IPS DF 6.9 (cell line): ENCODE measurements at places on chromosomes 1 and 21.

- H3K4me3 ChIP-seq: no peak overlapping the region
- H3K4me1 ChIP-seq: no peaks in the 10 kb centered on the region
- no peaks in the 10 kb centered on the region for H3K36me3 ChIP-seq
- H3K27ac ChIP-seq: no peak overlapping the region
- DNase-seq: no peak
- H3K27me3 ChIP-seq: no peaks in the 10 kb centered on the region
Observed at GRCh38 chr1:23500466-23500865, 16.5 kb upstream of the ASAP3 start.

GRCh38 chr1:22281521-22282363, 138.8 kb upstream of the WNT4 start:
- no peaks in the 10 kb centered on the region for H3K4me1 ChIP-seq
- no peaks in the 10 kb centered on the region for H3K36me3 ChIP-seq
- H3K27ac ChIP-seq: no peak overlapping the region
- H3K27me3 ChIP-seq: no peaks in the 10 kb centered on the region
- DNase-seq: no peak

GRCh38 chr1:32813941-32814739, 3.0 kb downstream of the YARS1 start:
- no peak overlapping the region for H3K27ac ChIP-seq
- no peak for DNase-seq
- H3K4me1 ChIP-seq: 0 out of 2 replicates have a peak, but pooled peaks cover 3% of the 10 kb centered on the region

GRCh38 chr1:94095112-94095637, 25.8 kb downstream of the ABCA4 start:
- no peak overlapping the region for H3K4me3 ChIP-seq
- H3K27ac ChIP-seq: no peak overlapping the region
- DNase-seq: no peak
- H3K4me1 ChIP-seq: peaks cover 2% of the 10 kb centered on the region
- no peaks in the 10 kb centered on the region for H3K36me3 ChIP-seq

DNA sequence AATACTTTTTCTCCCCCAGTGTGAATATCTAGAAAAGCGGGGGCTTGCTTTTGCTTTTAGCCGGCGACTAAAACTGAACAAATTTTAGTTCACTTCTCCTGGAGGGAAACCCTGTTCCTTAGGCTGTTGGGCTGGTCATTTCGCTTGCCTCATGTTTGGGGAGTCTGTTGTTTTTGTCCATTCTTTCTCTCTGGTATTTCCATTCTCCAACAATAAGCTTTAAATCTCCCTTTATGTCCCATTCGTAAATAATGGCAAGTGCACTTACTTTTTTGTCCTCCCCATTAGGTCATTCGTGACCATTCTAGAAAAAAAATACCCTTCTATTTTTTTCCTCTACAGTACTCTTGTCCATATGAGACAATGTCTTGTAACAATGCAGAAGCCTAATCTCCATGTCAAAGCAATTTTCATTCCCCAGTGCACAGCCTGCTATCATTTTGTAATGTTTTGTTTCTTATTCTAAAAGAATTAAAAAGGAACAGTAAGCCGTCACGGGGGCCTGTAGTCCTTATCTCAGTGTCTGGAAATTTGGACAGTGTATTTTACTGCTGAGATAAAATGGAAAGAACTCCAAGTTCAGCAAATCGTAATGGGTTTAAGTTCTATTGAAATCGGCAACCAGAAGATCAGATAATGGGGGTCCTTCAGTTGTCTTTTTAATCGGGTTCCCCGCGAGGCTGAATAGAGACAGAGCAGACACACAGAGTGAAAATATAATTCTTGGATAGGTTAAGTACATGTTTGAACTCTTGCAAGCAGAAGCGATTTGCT, 21.8 kb downstream of the PROX1 start:
- H3K27me3 ChIP-seq: no peaks in the 10 kb centered on the region
- no peaks in the 10 kb centered on the region for H3K36me3 ChIP-seq
- DNase-seq: no peak
- no peak overlapping the region for H3K4me3 ChIP-seq

- DNase-seq: no peak
- H3K36me3 ChIP-seq: no peaks in the 10 kb centered on the region
- H3K4me1 ChIP-seq: no peaks in the 10 kb centered on the region
- H3K27ac ChIP-seq: no peak overlapping the region
Observed at GRCh38 chr1:246750752-246751151, 26.5 kb downstream of the SCCPDH start.

- H3K4me1 ChIP-seq: no peaks in the 10 kb centered on the region; the same call in 1 of the 2 replicates
- H3K27ac ChIP-seq: no peak overlapping the region
- H3K4me3 ChIP-seq: no peak overlapping the region
Observed at GRCh38 chr1:116182019-116182714, 71.0 kb downstream of the MAB21L3 start.

DNA sequence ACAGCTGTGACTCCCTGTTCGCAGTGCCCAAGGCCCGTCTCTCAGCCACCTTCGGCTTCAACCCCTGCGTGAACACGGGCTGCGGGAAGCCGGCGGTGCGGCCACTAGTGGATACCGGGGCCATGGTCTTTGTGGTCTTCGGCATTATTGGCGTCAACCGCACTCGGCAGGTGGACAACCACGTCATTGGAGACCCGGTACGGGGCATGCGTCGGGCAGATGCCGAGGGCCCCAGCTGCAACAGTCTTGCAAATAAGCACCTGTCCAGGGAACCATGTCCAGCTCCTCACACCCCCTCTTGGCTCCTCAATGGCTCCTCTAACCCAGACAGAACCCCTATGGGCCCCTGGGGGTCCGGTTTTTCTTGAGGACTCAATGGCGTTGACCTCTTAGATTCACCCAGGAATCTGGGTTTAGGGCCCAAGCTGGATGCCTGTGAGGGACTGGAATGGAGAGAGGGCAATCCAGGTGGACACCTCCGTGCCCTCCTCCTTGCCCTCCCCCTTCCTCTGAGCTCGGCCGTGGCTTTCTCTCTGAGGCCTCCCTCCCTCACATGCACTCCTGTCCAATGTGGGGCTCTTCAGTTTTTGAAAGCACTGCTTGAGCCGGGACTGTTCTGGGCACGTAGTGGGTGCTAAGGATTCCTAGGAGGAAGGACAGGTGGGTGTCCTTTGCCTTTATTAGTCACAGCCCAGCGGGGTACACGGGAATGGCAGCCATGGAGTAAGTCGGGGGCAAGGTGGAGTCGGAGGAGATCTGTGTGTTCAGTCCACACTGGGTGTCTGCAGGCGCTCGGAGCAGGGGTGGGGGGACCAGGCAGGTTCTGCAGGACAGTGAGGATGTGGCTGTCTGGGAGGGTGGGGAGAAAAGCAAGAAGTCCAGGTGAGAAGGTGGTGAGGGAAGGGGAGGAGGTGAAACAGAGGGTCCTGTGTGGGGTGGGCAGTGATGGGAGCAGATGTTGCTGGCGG, 51.1 kb downstream of the DISP3 start:
- no peak overlapping the region for H3K4me3 ChIP-seq
- no peak overlapping the region for H3K27ac ChIP-seq
- DNase-seq: no peak
- no peaks in the 10 kb centered on the region for H3K27me3 ChIP-seq
- H3K4me1 ChIP-seq: no peaks in the 10 kb centered on the region

GRCh38 chr21:39737376-39738000, 7.5 kb upstream of the IGSF5 start:
- no peaks in the 10 kb centered on the region for H3K27me3 ChIP-seq
- no peak for DNase-seq

GRCh38 chr1:62230718-62231117, 36.1 kb downstream of the L1TD1 start:
- no peak overlapping the region for H3K27ac ChIP-seq
- H3K4me1 ChIP-seq: no peaks in the 10 kb centered on the region; the same call in 1 of the 2 replicates
- no peaks in the 10 kb centered on the region for H3K27me3 ChIP-seq
- no peak overlapping the region for H3K4me3 ChIP-seq

DNA sequence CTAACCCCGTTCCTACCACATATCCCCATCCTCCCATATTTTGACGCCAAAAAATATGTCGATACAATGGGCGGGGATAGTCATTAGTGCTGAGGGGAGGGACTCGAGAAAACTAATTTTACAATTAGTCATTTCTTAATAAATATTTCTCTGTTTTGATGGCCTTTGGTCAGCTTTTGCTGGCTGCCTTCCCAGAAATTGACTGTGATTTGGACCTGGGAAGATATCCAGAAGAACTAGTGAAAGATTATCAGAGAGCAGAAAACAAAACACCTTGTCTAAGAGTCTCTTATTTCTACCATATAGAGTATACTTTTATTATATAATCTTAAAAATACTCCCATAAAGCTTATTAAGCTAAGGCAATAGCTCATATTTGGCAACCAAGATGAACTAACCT, 247.6 kb downstream of the MRPL39 start:
- no peaks in the 10 kb centered on the region for H3K27me3 ChIP-seq
- DNase-seq: no peak
- no peaks in the 10 kb centered on the region for H3K36me3 ChIP-seq
- no peaks in the 10 kb centered on the region for H3K4me1 ChIP-seq
- no peak overlapping the region for H3K27ac ChIP-seq
- H3K4me3 ChIP-seq: no peak overlapping the region

GRCh38 chr21:36180963-36181362, 24.3 kb downstream of the DOP1B start:
- H3K27me3 ChIP-seq: no peaks in the 10 kb centered on the region
- H3K27ac ChIP-seq: no peak overlapping the region
- no peaks in the 10 kb centered on the region for H3K36me3 ChIP-seq
- DNase-seq: no peak
- no peaks in the 10 kb centered on the region for H3K4me1 ChIP-seq

- H3K4me3 ChIP-seq: no peak overlapping the region
- DNase-seq: no peak
- H3K4me1 ChIP-seq: peaks cover under 1% of the 10 kb centered on the region; the same call in 1 of the 2 replicates
- H3K36me3 ChIP-seq: no peaks in the 10 kb centered on the region
- H3K27ac ChIP-seq: no peak overlapping the region
Observed at GRCh38 chr1:224698015-224698451, 81.9 kb downstream of the CNIH3 start.

GRCh38 chr1:43042773-43043457, 84.2 kb upstream of the SLC2A1 start:
- H3K4me1 ChIP-seq: 0 out of 2 replicates have a peak, but pooled peaks cover 1% of the 10 kb centered on the region
- H3K27ac ChIP-seq: no peak overlapping the region
- H3K27me3 ChIP-seq: no peaks in the 10 kb centered on the region
- no peak overlapping the region for H3K4me3 ChIP-seq

- DNase-seq: no peak
- H3K4me3 ChIP-seq: no peak overlapping the region
- H3K4me1 ChIP-seq: 0 out of 2 replicates have a peak, but pooled peaks cover 2% of the 10 kb centered on the region
- H3K27ac ChIP-seq: no peak overlapping the region
- no peaks in the 10 kb centered on the region for H3K36me3 ChIP-seq
Observed at GRCh38 chr1:179785031-179785431, 41.9 kb downstream of the FAM163A start.

DNA sequence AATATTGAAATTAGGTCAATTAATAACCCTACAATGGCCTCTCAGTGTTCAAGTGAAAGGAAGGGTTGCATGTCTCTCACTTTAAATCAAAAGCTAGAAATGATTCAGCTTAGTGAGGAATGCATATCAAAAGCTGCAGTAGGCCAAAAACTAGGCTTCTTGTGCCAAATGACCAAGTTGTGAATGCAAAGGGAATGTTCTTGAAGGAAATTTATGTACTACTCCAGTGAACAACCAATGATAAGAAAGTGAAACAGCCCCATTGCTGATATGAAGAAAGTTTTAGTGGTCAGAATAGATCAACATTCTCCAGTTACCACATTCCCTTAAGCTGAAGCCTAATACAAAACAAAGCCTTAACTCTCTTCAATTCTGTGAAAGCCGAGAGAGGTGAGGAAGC, 10.0 kb downstream of the MAEL start:
- no peak overlapping the region for H3K27ac ChIP-seq
- no peaks in the 10 kb centered on the region for H3K4me1 ChIP-seq
- H3K36me3 ChIP-seq: no peaks in the 10 kb centered on the region

- no peak for DNase-seq
- no peaks in the 10 kb centered on the region for H3K27me3 ChIP-seq
- no peak overlapping the region for H3K4me3 ChIP-seq
- H3K36me3 ChIP-seq: no peaks in the 10 kb centered on the region
Observed at GRCh38 chr1:109530457-109531087, 9.1 kb upstream of the GPR61 start.

DNA sequence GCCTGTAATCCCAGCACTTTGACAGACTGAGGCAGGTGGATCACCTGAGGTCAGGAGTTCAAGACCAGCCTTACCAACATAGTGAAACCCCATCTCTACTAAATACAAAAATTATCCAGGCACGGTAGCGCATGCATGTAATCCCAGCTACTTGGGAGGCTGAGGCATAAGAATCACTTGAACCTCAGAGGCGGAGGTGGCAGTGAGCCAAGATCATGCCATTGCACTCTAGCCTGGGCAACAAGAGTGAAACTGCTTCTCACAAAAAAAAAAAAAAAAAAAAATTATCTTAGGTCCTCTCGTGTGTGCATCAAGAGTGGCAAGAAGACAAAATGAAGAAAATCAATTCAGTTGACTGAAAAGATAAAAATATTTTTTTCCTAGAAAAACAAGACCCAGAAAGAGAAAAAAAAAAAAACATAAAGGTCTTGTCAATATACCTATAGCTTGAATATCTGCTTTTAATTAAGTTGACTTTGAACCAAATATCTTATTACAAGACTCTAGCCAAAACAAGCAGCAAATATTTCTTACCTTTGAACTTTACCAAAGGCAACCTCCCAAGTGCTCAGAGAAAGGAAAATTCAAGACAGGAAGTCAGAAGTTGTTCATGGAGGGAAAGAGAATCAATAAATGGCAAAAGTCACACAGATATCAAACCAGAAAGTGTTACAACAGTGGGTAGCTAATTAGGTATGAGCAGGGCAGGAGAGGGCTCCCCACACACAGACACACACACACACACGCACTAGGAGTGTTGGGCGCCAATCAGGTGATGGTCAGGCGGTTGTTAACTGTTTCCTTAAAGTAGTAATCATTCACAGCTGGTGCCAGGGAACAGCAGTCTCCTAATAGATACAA, 29.6 kb downstream of the ITLN2 start:
- no peak overlapping the region for H3K27ac ChIP-seq
- H3K4me3 ChIP-seq: no peak overlapping the region
- no peaks in the 10 kb centered on the region for H3K4me1 ChIP-seq
- no peaks in the 10 kb centered on the region for H3K36me3 ChIP-seq

DNA sequence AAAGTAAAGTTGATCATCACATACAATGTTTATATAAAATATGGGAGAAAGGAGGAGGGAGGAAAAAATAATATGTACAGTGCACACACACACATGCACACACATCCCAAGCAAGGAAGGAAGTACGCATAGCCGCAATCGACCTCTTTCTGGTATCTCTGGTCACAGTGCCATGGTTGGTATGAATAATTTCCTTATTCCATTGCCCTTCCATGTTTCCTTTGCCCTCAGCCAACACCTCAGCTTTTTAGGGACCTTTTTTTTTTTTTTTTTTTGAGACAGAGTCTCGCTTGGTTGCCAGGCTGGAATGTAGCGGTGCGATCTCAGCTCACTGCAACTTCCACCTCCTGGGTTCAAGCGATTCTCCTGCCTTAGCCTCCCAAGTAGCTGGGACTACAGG, 20.6 kb downstream of the CITED4 start:
- no peak overlapping the region for H3K4me3 ChIP-seq
- DNase-seq: no peak
- H3K4me1 ChIP-seq: no peaks in the 10 kb centered on the region
- no peaks in the 10 kb centered on the region for H3K36me3 ChIP-seq
- no peak overlapping the region for H3K27ac ChIP-seq
- H3K27me3 ChIP-seq: no peaks in the 10 kb centered on the region

GRCh38 chr1:235942979-235943575, 76.4 kb upstream of the LYST start:
- H3K27ac ChIP-seq: no peak overlapping the region
- H3K4me3 ChIP-seq: no peak overlapping the region
- no peak for DNase-seq
- no peaks in the 10 kb centered on the region for H3K36me3 ChIP-seq
- H3K4me1 ChIP-seq: no peaks in the 10 kb centered on the region
- no peaks in the 10 kb centered on the region for H3K27me3 ChIP-seq

- no peaks in the 10 kb centered on the region for H3K27me3 ChIP-seq
- no peak overlapping the region for H3K27ac ChIP-seq
- no peak overlapping the region for H3K4me3 ChIP-seq
- peak; percentile 5 for DNase-seq
Observed at GRCh38 chr1:100606438-100606837, 68.5 kb downstream of the GPR88 start.
